Activated T-cell treated with anti-CD3 and anti-CD28 coated beads for 48 hours (primary cell): ENCODE measurements at places on chromosomes 3 and 15.

GRCh38 chr3:114290911-114291901, 2.6 kb upstream of the TIGIT start:
- peak; percentile 86 for DNase-seq

DNA sequence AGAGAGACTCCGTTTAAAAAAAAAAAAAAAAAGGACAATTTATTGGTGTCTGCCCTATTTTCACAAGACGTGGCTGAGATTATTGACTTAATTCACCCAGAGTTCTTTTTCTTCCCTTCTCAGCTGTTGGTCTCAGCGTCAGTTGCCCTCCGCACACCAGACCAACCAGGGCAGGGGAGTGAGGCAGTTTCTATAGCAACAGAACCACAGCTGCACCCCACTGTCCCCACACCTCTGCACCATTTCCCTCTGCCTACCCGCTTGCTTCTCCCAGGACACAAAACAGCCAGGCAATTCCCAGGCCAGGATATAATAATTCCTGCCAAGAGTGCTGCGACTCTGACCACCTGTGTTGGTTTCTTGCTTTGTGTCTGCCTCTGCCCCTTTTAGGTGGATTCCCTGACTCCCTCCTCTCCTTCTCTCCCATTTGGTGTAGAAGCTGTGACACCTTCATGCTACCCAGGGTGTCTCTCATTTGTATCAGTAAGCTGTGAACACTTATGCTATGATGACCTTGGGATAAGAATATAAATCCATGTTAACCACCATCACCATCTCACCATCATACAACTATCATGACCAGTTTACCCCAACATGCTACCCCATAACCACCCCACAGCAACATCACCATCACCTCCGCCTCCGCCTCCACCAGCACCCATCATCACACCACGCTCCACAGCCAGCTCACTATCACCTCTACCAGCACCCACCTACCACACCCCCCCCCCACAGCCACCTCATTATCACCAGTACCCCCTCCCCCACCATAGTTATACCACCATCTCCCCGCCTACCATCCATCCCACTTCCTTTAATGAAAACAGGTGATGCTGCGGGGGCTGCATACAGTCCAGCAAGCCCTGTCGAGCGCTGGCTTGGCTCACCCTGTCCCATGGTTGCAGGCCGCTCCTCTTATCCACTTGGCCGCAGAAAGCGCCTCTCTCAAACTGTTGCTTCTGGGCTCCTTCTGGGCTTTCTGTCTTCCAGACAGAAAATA, 589 bp downstream of the EPB42 start:
- DNase-seq: no peak

DNA sequence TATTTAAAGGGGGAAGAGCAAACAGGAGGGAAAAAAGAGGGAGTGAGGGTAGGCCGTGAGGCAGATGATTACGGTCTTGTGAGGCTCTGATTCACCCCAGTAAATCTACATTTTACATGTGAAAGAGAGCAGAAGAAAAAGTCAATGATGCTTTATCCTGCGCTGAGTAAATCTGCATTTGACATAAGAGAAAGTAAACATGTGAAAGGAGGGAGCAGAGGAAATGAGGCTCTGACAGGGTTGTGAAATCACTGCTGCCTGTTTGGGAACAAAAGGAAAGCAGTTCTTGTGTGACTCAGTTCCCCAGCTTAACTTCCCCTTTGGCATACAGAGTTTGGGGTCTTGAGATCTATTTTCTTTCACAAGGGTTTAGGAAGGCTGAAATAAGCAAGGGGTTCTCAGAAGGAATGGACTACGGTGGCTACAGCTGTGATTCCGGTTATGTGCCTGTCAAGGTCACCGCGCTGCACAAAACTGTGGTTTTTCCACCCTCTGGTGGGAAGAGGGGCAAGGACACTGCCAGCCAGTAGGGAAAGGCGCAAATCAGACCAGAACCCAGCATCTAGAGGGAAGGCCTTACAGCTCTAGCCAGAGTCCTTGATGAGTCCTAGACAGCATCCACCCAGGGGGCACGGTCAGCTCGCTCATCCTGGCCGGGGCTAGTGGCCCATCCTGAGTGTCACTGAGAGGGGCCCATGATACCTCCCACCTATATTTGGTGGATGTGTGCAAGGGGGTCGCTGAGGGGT, 18.9 kb upstream of the HCN4 start:
- no peak for DNase-seq

DNA sequence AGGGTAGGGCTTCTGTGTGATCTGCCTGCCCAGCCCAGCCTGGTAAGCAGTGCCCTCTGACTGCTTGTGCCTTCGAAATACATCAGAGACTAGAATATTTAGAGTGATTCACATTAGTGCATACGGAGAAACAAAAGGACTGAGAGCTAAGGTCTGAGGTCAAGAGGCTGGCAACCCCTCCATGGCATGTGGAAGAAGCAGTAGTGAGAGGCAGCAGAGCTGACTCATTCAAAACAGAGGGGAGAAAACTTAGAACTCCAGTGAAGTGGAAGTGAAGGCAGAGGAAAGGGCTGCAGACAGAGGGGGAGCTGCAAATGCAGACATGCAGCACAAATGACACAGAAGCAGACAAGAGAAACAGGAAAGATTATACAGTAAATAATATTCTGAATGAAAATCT, 61.6 kb downstream of the ULK4 start:
- DNase-seq: no peak

GRCh38 chr3:54574906-54575617, 352.8 kb downstream of the LRTM1 start:
- DNase-seq: no peak

DNA sequence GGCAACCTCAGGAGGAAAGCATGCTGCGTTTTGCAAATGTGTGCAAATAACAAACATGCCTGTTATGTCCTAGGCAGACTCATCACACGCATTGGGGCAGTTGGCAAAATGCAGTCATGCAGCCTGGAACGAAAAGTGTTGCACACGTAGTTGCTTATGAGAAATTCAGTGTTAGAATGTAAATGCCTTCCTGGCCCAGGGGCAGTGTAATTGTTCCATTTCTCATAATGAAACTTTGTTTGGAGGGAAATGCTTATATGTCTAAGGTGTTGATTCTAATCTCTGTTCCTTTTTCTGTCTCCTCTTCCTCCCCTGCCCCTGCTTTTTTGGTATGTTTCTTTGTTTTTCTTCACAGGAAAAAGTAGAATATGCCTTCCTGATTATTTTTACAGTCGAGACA, 156.0 kb downstream of the CACNA1D start:
- no peak for DNase-seq

- no peak for DNase-seq
Observed at GRCh38 chr15:60901647-60902046, 327.5 kb downstream of the RORA start.
